Head of caudate nucleus (tissue), 42 donors: ENCODE measurements at places on chromosomes 16 and 17.

DNA sequence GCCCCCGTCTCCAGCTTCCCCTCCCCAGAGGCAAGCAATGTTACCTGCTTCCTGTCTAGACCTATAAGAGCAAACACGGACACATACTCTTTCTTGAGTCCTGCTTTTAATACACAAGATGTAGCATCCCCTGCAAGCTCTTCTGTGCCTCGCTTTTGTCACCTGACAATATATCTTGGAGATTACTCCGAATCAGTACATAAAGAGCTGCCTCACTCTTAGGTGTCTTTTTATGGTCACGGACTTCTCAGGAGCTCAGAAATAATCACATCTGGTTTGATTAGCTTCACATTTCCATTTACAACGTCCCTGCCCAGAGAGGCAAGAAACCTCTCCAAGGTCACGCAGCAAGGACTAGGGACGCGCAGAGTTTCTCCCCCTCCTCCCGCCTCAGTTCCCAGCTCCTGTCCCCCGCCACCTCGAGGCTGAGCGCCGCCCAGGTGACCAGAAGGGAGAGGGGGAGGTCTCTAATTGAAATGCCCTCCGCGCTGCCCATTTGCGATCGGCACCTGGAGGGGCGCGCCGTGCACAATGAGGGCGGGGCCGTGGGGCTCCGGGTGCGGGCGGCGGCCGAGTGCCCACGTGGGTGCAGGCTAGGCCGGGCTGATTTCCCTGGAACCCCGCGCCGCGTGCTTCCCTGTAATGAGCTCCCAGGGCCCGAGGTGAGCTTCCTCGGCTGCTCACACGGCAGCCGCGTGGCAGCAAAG, 13.8 kb upstream of the SEZ6 start:
- no peak for DNase-seq

- DNase-seq, result no peak
Observed at GRCh38 chr16:19644877-19645276, 73.2 kb downstream of the KNOP1 start.

- peak; percentile 17 for DNase-seq
Observed at GRCh38 chr16:19410435-19411171, 7.1 kb upstream of the TMC5 start.

GRCh38 chr17:82101301-82101715, 3.3 kb upstream of the FASN start:
- DNase-seq, result peak; percentile 45

DNA sequence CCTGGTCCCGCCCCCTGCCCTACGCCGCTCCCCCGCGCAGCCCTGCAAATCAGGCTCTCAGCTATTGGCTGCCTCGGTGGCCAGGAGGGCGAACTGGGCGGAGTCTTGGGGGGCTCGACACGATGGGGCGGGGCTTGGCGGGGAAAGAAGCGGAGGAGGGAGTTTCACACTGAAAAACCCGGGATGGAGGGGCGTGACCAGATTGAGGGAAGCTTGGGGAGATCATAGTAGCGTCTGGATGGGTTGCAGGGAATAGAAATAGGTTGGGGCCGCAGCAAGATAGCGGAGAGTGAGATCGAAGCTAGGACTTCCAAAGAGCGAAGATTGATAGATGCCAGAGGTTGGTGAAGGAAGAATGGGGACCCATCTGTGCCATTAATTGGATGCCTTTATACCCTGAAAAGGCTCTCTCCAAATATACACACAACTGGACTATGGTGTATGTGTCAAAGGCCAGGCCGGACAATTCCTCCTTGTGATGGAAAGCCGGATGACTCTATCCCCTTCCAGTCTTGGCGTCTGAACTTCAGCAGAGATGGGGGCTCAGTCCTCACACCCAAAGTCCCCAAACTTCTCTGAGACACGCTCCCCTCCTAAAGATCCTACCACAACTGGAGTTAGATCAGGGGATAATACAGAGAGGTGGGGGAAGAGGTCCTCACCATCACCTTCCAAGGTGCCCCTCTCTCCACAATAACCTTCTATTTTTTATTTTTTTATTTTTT, 376 bp upstream of the STAC2 start:
- DNase-seq, result peak; percentile 80

- no peak for DNase-seq
Observed at GRCh38 chr17:29945281-29945680, 3.8 kb downstream of the EFCAB5 start.

GRCh38 chr17:4327606-4328005, 38.9 kb downstream of the UBE2G1 start:
- no peak for DNase-seq

GRCh38 chr17:57082441-57082840, 2.6 kb upstream of the AKAP1 start:
- no peak for DNase-seq

DNA sequence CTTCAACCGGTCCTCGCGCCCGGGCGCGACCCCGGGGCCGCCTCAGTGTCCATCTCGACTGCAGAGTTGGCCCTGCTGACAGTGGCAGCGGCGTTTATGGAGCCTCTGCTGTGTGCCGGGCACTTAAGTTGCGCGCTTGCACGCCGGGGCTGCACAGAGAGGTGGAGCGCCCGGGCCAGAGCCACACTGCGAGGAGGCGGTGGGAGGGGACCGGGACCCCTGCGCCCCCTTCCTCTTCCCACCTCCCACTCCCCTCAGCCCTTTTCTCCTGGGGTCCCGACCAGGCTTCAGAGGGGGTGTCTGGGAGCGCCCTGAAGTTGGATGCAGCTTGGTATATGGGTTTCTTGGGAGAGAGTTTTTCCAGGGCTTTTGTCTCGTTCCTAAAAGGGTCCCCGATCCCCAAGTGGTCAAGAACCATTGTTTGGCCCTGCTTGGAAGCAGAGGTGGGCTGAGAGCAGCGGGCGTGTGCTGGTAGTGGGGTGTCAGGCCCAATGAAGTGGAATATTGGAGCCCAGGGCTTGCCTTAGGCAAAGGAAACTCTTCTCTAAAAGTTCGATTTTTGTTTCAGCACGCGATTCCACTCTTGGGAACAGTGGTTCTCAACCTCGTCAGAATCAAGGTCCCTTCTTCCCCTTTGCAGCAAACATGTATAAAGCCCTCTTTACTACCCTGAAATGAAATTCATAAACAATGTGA, 605 bp downstream of the MRTFB start:
- peak; percentile 19 for DNase-seq

- peak; percentile 61 for DNase-seq
Observed at GRCh38 chr17:49997773-49998703, 3.0 kb upstream of the DLX3 start.

DNA sequence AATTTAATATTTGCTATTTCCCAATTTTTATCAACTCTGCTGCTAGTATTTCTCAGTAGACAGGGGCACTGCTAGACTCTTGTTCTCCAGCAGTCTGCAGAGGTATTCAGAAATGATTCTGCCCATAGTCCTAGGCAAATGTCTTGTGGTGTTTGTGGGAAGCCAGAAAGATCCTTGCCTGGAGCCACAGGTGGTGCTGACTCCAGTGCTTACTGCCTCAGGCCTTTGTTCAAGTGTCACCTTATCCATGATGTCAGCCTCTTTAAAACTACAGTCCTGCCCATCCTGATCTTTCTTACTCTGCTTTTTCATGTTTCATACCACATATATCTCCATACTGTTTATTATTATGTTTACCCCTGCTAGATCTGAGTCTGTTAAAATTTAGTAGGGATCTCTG, 26.5 kb downstream of the ZSWIM7 start:
- DNase-seq, result no peak

GRCh38 chr17:14940108-14940937, 324.8 kb downstream of the PMP22 start:
- no peak for DNase-seq

DNA sequence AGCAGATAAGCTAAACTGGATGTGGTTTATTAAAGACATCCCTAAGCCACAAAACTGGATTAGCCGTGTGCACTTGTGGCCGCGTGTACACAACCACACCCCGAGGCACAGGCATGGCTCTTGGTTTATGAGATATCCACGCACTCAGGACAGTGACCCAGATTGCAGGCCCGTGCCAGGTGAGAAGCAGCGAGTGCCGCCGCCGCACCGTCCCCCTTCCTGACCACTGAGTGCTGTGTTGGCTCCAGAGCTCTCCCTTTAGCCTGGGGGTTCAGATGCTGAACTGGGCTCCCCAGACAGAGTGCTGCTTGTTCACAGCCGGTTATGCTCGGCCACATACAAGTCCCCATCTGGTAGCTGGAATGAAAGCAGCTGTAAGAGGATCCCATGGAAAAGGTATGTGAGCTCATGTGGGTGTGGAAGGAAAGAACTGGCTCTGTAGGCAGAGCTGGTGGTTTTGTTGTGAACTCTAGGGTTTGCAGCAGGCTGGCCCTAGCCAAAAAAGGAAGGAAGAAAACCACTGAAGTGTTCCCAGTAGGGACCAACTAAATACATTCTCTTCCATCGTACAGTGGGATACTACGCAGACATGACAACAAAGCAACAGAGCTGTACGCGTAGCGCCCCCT, 29.5 kb downstream of the KNOP1 start:
- DNase-seq, result no peak

DNA sequence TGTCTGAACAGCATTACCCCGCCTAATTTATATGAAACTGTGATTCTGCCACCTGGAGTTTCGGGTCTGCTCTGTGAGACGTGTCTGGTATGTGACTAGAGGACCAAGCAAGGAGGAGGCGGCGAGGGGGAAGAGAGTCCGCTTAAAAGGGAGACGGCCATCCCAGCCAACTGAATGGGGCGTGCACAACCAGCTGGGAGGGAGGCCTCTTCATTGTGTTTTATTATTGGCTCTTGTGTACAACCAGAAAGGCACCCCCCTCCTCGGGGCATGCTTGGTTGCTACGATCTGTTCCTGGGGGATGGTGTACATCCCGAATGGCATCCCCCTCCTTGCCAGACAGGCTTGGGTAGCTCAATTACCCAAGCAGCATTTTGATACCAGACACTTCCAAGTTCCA, 384.5 kb upstream of the SALL1 start:
- peak; percentile 24 for DNase-seq

- DNase-seq, result no peak
Observed at GRCh38 chr16:50881956-50882355, 140.1 kb downstream of the CYLD start.

DNA sequence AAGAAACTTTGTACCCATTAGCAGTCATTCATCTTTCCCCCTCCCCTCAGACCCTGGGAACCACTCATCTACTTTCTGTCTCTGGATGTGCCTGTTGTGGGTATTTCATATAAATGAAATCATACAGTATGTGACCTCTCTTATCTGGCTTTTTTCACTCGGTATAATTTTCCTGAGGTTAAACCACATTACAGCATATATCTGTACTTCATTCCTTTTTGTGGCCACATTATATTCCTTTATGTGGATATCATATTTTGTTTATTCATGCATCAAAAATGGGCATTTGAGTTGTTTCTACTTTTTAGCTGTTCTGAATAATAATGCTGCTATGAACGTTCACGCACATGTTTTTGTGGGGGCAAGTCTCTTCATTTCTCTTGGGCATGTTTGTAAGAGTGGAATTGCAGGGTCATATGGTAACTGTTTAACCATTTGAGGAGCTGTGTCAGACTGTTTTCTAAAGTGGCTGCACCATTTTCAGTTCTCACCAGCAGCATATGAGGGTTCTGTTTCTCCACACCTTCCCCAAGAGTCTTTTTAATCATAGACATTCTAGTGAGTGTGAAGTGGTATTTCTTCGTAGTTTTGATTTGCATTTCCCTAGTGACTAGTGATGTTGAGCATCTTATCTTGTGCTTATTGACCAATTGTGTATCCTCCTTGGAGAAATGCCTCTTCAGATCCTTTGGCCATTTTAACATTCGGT, 3.8 kb downstream of the SNX29 start:
- no peak for DNase-seq

GRCh38 chr17:8488491-8488890, 52.8 kb downstream of the NDEL1 start:
- no peak for DNase-seq

DNA sequence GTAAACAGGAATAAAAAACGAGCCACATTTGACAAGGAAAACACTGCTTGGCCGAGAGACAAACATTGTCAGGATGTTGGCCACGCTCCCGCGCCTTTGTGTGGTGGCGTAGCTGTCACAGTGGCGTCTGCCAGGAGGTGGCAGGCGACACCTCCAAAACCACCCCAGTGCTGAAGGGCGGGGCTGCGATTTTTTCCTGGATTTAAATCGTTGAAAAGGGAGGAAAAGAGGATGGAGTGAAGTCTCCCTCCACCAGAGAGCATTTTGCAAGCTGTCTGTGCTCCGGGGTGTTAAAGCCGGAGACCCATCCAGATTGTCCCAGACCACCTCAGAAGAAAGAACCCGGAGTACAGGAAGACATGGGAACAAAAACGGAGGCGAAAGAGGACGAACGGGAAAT, 12.7 kb downstream of the MRM3 start:
- DNase-seq, result peak; percentile 91

- no peak for DNase-seq
Observed at GRCh38 chr17:82015311-82015971, 7.2 kb downstream of the CENPX start.

DNA sequence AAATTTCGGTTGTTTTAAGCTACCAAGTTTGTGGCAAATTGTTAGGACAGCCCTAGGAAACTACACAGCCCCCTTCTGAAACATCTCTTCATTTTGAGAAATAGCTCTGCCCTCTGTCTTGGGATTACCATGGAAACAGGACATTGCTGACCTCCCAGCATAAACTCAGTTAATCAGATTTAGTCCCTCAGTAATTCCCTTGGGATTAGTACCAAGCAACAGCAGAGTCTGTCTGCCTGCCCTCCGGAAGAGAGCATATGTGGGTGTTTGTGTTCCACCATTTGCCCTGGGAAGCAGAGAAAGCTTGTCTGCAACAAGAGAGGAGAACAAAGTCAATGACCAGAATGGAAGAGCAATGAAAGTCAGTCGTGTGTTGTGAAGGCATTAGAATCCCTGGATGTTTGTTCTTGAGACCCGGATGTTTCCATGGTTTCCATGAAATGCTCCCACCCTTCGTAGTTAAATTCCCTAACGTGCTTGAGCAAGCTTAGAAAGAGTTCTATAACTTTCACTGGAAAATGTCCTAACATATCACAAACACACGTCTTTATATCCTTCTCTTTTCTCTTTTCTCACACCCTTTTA, 26.2 kb downstream of the NUDT7 start:
- no peak for DNase-seq

GRCh38 chr17:43125967-43126910, 1.1 kb upstream of the BRCA1 start:
- DNase-seq, result no peak

GRCh38 chr17:72385475-72385874, 264.7 kb downstream of the SOX9 start:
- no peak for DNase-seq

DNA sequence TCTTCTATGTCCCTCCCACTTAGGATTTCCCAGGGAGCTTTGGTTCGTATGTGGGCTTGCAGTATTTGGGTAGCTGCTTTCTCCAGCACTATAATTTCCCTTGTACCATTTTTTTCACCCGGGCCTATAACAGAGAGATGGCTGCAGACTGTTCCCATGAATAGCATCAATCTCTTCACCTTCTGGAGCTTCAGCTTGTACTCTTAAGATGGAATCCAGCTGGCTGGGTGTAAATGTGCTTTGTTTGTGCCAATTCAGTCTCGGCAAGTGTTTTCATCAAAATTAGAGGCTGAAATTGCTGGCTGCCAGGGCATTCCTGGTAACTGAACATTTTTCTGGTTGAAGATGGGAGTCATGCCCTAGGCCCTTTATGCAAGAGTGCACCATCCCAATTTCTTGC, 12.2 kb upstream of the CPD start:
- no peak for DNase-seq

- no peak for DNase-seq
Observed at GRCh38 chr16:9003322-9003721, 39.6 kb upstream of the USP7 start.

- peak; percentile 49 for DNase-seq
Observed at GRCh38 chr16:10981697-10982216, 37.4 kb downstream of the CLEC16A start.

- no peak for DNase-seq
Observed at GRCh38 chr17:13970531-13970930, 98.8 kb upstream of the COX10 start.

- DNase-seq, result no peak
Observed at GRCh38 chr16:15457958-15458357, 23.6 kb downstream of the BMERB1 start.
